Left ventricle myocardium inferior (tissue), 1 donor: ENCODE measurements at places on chromosomes 12 and 14. TPM values are rescaled to one million over a fixed set of nuclear protein-coding genes. Genes with fewer than 3 reads are reported as not detected.

DNA sequence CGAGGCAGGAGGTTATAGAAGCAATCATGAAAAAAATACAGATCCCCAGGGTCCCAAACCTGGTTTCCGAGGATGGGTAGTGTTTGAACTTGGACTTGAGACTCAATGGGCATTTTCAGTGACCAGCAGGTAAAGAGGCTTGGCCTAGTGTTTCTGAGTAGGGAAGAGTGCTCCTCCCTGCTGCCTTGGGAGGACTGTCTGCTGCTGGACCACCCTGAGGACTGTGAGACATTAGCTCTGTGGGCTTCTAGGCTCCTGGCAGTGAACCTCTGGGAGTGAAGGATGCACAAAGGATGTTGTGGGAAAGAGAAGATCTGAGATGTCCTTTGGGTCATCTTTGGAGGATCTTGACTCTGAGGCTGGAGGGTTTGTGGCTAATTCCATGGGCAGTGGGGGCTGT is 30.5 kb downstream of the ANKRD9 start:
- no peak for DNase-seq

GRCh38 chr12:101407049-101407435 is 530 bp downstream of the ARL1 start:
- DNase-seq = no peak

DNA sequence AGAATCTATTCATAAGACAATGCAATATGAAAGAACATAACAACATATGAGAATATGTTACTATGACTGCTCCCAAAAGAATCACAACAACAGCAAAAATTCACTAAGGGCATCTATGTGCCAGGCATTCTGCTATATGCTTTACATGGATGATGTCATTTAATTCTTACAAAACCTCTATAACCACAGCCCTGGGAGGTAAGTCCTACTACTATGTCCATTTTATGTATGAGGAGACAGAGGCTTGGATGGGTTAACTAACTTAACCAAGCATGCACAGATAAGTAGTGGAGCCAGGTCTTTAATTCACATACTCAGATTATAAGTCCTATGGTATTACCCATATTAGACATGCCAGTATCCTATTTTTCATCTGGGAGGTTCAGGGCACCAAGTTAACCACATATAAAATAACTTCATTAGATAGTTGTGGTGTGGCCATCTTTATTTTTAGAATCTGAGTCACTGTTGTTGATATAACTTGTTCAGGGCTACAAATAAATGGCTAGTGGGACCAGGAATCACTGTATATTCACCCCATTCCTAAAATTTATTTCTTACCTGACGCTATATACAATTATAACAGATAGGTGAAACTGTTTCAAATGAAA is 33.2 kb upstream of the RAD51AP1 start:
- DNase-seq = no peak

DNA sequence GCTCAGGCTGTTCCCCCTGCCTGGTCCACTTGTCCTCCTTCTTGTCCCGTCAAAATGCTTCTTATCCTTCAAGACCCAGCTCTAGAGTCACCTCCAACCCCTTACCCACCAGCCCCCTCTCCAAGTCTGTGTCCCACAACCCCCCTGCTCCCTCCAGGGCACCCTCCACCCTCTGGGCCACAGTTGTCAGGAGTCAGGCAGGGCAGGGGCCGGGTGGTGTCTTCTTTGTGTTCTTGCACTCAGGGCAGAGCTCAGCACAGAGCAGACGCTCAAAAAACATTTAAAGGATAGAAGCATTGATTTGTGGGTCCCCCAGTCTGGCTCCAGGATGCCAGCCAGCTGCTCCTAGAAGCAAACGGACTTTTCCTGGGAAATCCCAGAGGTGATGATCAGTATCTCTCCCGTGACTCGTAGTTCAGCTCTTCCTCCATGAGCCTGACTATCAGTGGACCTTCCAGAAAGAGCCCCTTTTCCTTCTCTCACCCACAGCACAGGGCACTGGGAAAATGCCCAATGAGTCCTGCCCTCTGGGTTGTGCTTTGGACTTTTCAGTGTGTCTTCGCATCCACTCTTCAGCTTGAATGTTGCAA is 17.2 kb upstream of the BDKRB1 start:
- DNase-seq = no peak

DNA sequence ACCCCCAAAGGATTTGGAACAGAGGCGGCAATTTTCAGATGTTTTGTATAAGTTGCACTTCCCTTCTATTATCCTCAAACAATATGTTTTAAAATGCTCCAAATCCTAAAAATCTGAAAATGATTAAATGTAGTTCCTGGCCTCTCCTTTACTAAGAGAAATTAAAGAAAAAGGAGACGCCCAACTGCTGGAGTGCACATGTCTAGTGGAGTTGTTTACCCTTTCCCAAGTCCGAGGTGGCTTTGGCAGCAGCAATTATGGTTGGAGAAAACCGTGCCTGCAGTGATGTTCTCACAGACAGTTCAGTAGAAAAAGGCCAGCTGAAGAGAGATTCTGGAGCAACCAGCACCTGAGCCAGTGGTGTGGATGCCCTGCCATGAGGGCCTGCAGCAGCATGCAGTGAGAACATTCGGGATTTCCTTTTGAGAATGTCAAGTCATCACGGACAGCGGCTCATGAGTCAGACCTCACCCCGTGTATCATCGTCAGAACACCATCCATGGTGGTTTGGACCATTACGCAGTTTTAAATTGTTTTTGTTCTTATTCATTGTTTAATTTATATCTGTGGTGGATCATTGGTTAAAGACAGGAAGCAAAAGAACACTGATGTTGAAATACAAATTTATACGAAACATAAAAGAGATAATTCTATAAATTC is 179.0 kb upstream of the KRR1 start:
- DNase-seq = no peak

DNA sequence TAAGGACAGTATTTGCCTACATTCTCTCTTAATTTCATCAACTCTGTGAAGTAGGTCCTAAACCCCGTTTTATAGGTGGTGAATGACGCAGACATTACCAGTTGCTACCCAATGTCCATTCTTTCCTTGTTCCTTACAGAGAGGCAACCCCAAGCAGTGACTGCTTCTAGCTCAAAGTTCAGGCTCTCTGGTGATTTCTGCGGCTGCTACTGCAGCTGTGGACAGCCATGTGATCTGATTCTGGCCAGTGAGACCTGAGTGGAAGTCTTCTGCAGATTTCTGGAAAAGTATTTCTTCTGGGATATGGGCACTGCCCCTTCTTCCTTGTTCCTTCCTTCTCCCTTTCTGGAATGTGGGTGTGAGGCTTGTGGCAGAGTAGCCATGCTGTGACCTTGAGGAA is 82.9 kb downstream of the ARF6 start:
- DNase-seq = no peak

DNA sequence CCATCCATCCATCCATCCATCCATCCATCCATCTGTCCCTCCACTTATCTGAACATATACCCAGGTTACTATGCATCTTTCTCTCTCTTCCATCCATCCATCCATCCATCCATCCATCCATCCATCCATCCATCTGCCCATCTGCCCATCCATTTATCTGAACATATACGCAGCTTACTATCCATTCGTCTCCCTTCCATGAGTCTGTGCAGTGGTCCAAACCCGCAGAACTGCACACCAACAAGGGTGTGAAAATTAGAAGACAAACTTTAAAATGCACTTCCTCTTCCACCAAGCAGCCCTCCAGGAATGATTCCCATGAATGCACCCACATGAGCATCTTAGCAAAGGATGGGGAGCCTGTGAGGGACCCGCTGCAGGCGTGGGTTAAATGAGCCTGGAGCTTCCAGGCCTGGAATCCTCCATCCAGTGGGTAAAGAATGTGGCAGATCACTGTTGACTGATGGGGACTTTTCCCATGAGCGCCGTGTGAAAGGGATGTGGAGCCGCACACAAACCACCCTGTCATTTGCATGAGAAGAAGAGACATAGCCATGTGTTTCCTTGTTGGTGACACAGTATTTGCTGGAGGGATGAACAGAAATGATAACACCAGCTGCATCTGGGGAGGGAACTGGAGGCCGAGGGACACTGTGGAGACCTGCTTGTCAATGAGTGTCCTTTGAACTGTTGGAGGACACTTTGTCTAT is 376.6 kb downstream of the ADGRD1 start:
- DNase-seq = no peak

GRCh38 chr14:104226421-104227383 is 88.3 kb downstream of the KIF26A start:
- DNase-seq = no peak

- DNase-seq = no peak
These were observed 19.4 kb downstream of the PYGL start for GRCh38 chr14:50924843-50925242.

DNA sequence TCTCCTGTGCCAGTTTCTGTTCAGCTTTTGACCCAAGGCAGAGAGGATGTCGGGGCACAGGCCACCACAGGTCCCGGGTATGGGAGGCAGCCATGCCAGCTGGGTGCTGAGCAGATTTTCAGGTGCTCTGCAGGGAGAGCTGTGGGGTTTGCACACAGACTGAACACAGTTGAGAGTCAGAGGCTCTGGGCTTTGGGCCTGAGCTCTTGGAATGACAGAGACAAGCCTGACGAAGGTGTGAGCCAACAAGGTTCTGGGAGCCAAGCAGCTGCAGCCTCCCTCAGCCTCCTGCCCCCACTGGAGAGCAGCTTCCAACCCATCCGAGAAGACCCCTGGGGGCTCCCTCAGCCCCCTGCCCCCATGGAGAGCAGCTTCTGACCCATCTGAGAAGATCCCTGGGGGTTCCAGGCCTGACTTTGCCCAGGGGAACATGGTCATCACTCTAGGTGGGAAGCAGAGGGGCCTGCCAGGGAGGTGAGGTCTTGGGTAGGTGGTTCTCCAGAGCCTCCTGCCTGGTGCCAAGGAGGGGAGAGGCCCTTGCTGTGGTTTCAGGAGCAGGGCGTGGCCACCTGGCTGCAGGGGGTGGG is 13.8 kb downstream of the FBRSL1 start:
- no peak for DNase-seq

DNA sequence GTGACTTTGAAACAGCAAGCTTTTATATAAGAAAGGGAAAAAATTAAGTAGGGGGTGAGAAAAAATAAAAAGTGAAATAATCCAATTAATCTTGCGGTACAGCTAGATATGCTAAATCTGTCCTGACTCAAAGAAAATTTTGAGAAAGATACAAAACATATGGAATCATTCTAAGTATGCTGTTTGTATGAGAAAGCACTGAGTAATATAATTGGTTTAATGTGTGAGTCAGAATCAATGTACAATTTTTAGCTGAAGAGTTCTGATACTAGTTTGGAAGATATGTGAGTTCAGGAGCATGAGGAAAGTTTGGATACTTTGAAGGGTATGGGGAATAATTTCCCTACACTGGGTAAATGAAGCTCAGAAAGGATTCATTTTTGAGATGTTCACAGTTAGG is 190.9 kb upstream of the RASSF8 start:
- no peak for DNase-seq

DNA sequence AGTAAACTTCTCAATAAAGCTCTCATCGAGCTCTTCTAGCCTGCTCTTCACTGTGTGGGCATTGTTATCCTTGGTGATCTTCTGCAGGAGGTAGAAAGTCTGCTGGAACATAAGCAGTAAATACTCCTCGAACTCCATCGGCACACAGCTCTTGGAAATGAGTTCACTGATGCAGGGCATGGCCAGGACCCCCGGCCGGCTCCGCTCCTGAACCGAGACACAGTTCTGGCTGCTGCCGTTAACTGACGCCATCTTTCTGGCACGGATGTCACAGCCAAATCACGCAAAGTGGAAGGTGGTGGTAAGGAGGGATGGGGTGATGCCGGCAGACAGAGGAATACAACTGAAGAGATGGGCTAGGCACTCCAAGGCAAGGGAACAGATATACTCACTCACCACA is 23.7 kb upstream of the EDDM3A start:
- DNase-seq = no peak

DNA sequence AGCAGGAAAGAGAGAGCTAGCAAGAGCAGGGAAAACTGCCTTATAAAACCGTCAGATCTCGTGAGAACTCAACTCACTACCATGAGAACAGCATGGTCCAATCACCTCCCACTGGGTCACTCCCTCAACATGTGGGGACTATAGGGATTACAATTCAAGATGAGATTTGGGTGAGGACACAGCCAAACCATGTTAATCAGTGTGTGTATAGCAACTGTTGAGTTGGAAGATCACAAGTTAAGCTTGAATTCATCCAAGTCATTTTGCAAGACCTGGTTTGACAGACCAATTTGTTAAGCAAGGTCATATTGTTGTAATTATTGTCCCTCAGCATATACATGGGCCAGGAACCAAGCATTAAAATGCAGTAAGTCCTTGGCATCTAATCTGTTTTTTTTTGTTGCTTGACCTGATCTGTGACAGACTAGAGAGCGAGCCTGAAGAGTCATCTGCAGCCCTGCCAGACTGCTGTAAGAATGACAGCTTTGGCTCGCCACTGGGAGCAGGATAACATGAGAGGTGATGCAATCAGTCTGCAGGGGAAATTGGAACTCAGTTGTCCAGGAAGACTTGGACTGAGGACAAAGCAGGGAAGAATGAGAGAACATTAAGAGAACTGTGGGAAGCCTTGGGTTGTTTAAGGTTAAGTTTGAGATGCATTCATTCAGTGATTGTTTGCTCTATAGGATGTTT is 297.6 kb upstream of the SEL1L start:
- peak; percentile 59 for DNase-seq

GRCh38 chr14:69335371-69335771 is 62.7 kb downstream of the ERH start:
- DNase-seq = no peak

GRCh38 chr12:47714826-47715386 is 9.1 kb upstream of the RPAP3 start:
- no peak for DNase-seq

DNA sequence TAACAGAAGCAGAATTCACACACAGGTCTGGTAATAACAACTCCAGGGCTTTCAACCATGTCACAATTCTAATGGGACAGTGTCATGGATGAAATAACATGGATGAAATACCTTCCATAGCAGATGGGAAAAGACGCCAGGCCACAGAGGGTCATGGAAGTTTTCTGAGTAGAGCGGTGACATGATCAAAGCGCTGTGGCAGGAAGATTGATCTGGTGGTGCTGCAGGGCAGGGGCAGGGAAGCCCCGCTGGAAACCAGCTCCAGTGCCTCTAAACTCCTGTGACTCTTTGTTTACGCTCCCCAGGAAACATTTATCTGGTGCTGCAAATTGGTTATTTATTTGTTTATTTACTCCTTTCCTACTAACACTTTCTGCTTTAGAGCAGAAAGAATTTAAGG is 108.3 kb upstream of the HMGA2 start:
- DNase-seq = no peak

CCDC177 gene
- total RNA-seq = not detected

GLIPR1L2 gene
- 1.5 TPM for total RNA-seq

KRT4 gene
- not detected for total RNA-seq

NPAS3 gene
- total RNA-seq = 2.5 TPM

PKP2 gene
- total RNA-seq = 428 TPM

ADAM20 gene
- 0.27 TPM for total RNA-seq

MIP gene
- total RNA-seq = not detected

SLC38A4 gene
- total RNA-seq = 0.27 TPM

ACRBP gene
- total RNA-seq = 1.4 TPM

TMEM119 gene
- total RNA-seq = 1.3 TPM

KCNH3 gene
- 0.41 TPM for total RNA-seq

MORN3 gene
- not detected for total RNA-seq

CPNE6 gene
- total RNA-seq = not detected

RIMKLB gene
- 14.0 TPM for total RNA-seq
